ENCODE measurements at places on chromosomes 7 and 10.

DNA sequence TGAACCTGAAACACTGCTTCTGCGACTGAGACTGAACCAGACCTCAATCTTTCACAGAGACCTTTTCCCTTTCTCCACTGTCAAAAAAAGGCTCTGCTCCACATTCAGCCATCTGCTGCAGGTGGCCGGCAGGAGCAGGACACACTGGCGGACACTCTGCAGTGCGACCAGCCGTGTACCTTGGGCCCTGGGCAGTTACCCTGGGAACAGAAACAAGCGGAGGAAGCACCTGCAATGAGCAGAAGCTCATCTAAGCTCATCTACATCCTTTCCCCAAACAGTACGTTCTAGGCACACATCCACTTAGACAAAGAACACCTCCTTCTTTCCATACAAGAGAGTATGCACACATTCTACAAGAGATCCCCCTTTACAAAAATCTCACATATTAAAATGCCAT lies 22.8 kb downstream of the VOPP1 start:
- no peak overlapping the region for H3K27ac ChIP-seq
- DNase-seq: no peak
- H3K4me3 ChIP-seq: no peak overlapping the region
- no peaks in the 10 kb centered on the region for H3K36me3 ChIP-seq
- H3K27me3 ChIP-seq: no peaks in the 10 kb centered on the region

DNA sequence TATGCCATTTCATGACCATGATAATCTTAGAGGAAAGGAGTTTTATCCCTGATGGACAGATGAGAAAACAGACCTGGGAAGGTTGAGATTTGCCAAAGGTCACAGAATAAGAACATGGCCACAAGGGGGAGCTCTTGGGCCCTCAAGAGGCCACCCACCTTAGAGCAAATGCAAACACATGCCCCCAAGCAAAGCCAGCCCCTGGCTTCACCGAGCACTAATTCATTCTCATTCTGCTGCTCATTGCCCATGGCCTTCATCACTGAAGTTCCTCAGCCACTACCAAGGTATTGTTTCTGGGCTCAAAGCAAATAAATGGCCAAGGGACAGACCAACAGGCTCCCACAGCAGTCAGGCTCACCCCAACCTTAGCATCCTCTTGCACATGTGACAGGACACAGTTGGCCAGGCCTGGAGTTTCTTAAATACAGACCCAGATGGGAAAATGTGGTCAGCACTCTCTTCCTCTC lies 44.2 kb downstream of the PDLIM1 start:
- H3K27ac ChIP-seq: no peak overlapping the region
- H3K36me3 ChIP-seq: peaks cover 65% of the 10 kb centered on the region
- H3K27me3 ChIP-seq: no peaks in the 10 kb centered on the region

- DNase-seq: peak; percentile 54
- peaks cover 7% of the 10 kb centered on the region for H3K4me1 ChIP-seq
- no peaks in the 10 kb centered on the region for H3K36me3 ChIP-seq
- H3K27ac ChIP-seq: peak overlapping the region; percentile 64
These were observed 45.1 kb downstream of the DPY19L1 start for GRCh38 chr7:34991938-34992840.

GRCh38 chr10:22340329-22341189 lies 4.7 kb upstream of the SPAG6 start:
- peak overlapping the region; percentile 69 for H3K4me3 ChIP-seq
- H3K27me3 ChIP-seq: no peaks in the 10 kb centered on the region
- peak; percentile 90 for DNase-seq
- H3K4me1 ChIP-seq: peaks cover 14% of the 10 kb centered on the region

GRCh38 chr10:122637376-122637775 lies 62.3 kb downstream of the C10orf120 start:
- DNase-seq: no peak
- H3K4me1 ChIP-seq: no peaks in the 10 kb centered on the region
- H3K36me3 ChIP-seq: no peaks in the 10 kb centered on the region
- no peak overlapping the region for H3K4me3 ChIP-seq
- no peak overlapping the region for H3K27ac ChIP-seq

DNA sequence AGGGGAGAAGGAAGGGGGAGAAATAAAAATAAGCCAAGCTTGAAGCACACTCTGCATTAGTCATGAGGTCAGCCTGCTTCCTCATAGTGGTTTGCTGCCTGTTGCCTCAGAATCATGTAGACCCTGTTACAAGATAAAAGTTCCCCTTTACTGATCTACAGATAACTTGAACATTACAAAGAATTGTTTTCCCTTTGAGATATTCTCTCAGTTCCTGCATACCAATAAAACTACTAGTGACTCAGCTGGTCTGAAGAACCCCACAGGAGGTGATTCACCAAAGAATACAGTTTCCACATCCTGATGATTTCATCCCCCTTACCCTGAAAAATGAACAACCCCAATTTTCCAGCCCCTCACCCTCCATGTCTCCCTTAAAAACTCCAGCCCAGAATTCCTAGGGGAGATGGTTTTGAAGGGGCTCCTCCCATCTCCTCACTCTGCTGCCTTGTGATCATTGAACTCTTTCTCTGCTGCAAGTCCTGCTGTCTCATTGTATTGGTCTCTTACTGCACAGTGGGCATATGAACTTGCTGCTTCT lies 31.5 kb upstream of the NRP1 start:
- no peak overlapping the region for H3K27ac ChIP-seq
- H3K4me3 ChIP-seq: no peak overlapping the region
- no peaks in the 10 kb centered on the region for H3K27me3 ChIP-seq
- no peaks in the 10 kb centered on the region for H3K4me1 ChIP-seq
- no peak for DNase-seq

DNA sequence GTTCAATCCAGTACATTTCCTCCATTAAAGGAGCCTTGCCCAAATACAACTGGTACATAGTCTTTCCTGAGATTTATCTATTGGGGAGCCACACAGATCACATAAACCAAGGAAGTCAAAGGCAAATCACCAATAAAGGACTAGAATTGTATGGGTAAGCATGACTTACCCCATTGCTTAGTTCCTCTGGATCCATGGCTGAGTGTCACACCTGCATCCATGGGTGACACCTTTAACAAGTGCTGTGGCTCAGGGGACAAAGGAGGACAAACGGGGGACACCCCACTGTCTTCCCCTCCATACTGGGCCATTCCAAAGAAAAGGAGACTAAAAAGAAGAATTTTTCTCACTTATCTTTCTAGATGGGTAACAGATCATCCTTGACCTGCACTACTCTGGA lies 30.4 kb downstream of the ZNF92 start:
- peaks cover 12% of the 10 kb centered on the region for H3K36me3 ChIP-seq
- no peak overlapping the region for H3K27ac ChIP-seq
- no peaks in the 10 kb centered on the region for H3K27me3 ChIP-seq
- DNase-seq: no peak
- no peaks in the 10 kb centered on the region for H3K4me1 ChIP-seq

DNA sequence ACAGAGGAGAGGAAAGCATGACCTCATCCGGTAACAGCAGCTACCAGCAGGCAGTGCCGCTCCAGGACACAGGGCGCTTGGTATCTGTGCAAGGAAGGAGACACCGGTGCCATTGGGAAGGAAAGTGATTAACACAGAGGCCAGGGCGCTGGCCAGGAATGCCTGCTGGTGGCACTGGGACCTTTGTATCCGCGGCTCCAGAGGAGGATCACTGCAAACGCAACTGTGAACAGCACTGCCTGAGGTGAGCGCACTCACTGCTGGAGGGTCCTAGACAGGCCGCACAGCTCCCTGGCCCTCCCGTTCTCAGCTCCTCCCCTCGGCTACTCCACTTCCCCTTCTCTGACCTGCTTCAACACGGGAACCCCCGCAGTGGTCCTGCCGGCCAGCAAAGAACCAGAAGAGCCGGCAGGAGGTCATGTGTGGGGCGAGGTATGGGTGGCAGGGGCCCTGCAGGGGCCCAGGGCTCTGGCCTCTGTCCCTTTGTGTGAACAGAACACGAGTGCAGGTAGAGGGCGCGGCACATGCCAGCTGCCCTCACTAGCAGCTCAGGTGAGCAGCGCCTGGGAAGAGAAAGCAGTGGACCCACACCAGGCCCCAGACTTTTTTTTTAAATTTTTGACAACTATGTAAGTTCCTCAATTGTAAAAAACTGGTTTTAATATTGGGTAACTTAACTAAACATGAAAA lies 107.6 kb downstream of the VIPR2 start:
- peaks cover 78% of the 10 kb centered on the region for H3K27me3 ChIP-seq
- no peak overlapping the region for H3K4me3 ChIP-seq
- H3K27ac ChIP-seq: no peak overlapping the region
- no peak for DNase-seq
- H3K36me3 ChIP-seq: no peaks in the 10 kb centered on the region
- peaks cover 12% of the 10 kb centered on the region for H3K4me1 ChIP-seq

DNA sequence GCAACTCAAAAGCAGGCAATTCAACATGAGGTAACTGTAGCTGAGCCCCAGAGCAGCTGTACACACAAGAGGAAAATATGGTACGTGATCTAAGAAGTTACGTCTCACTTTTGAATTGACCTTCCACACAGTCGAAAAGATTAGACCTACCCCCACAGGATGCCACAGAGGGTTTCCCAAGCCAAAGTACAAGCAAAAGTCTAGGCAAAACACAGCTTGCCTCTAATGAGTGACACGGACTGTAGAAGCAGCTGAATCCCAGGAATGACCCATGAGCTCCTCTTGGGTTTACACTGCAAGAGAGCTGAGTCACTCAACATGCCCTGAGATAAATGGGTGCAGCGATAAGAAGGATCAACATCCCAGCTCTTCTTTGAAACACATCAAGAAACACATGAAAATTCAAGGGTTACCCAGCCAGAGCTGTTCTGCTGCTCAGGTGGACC lies 9.8 kb downstream of the CREB3L2 start:
- H3K27me3 ChIP-seq: no peaks in the 10 kb centered on the region
- H3K4me3 ChIP-seq: no peak overlapping the region
- H3K27ac ChIP-seq: peak overlapping the region; percentile 77
- H3K4me1 ChIP-seq: peaks cover 43% of the 10 kb centered on the region
- DNase-seq: peak; percentile 76

- H3K4me3 ChIP-seq: no peak overlapping the region
- no peaks in the 10 kb centered on the region for H3K4me1 ChIP-seq
- H3K27ac ChIP-seq: no peak overlapping the region
- no peaks in the 10 kb centered on the region for H3K36me3 ChIP-seq
- DNase-seq: no peak
These were observed 299.6 kb upstream of the SP4 start for GRCh38 chr7:21128062-21128817.

- no peak overlapping the region for H3K4me3 ChIP-seq
- no peak overlapping the region for H3K27ac ChIP-seq
- H3K36me3 ChIP-seq: no peaks in the 10 kb centered on the region
- no peaks in the 10 kb centered on the region for H3K27me3 ChIP-seq
These were observed 56.2 kb upstream of the MGMT start for GRCh38 chr10:129410688-129411392.

GRCh38 chr7:33979300-33979806 lies 74.0 kb downstream of the BMPER start:
- H3K4me1 ChIP-seq: no peaks in the 10 kb centered on the region
- H3K27me3 ChIP-seq: no peaks in the 10 kb centered on the region
- no peak for DNase-seq
- no peak overlapping the region for H3K27ac ChIP-seq
- H3K36me3 ChIP-seq: no peaks in the 10 kb centered on the region

GRCh38 chr7:155354371-155355048 lies 56.8 kb downstream of the INSIG1 start:
- DNase-seq: no peak
- peaks cover 6% of the 10 kb centered on the region for H3K4me1 ChIP-seq
- H3K4me3 ChIP-seq: no peak overlapping the region

DNA sequence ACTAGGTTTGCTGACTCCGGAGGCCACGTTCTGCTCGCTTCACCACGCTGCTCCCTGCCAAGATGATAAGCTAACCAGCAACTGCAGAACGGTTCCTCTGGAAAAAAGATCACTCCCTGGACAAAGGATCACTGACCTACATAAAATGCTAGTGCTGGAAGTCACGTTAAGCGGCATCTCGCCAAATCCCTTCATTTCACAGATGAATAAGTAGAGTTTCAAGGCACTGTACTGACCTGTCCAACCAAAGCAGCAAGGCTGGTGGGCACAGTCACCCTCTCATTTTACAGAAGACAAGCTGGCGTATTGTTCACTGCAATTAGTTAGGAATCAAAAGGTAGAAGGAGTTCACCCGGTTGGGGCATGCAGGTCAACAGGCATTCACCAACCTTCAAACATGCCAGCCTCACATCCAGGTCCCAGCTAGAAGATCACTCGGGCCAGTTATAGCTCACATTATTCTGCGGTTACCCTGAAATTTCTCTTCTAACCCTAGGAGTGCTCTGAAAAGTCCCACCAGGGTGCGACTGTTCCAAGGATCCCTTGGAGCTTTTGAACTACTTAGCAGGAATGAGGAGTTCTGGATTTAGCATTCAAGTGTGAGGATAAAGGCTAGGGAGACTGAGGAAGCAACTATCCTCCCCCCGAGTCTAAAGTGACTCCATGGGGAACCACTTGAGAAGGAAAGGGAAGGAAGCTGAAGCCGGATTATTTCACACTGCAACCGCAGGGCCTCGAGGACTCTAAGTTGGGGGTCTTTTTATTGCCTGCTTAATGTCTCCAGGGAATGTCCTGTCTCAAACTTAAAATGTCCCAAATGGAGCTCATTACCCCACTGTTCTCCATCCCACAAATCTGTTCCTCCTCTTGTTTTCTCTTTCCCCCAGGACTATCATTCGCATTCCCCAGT lies 32.8 kb downstream of the HIPK2 start:
- H3K4me1 ChIP-seq: no peaks in the 10 kb centered on the region
- DNase-seq: no peak
- H3K36me3 ChIP-seq: no peaks in the 10 kb centered on the region

DNA sequence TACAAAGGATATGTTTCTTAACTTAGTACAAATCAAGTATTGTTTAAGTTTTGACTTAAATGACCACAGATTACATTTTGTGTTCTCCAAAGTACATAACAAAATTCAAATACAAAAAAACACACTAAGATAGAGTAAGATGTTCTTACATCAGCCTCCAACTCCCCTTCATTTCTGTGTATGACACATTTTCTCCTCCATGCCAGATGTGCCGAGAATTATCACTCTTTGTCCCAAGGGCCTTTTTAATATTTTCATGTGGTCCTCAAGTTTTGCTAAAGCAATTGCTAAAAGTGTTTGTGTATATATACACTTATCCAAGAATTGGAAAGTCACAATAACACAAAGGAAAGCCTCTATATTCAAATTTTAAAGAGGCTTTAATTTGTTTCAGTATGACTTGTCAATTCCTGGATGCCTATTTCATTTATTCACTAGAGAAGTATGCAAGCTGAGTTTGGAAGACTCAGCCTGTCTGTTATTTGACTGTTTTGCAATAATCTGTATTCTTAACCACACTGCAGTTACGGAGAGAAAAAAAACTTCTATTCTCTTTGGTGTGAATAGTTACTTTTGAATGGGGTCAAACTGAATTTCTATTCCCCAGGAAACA lies 586.4 kb upstream of the SEMA3D start:
- no peak overlapping the region for H3K4me3 ChIP-seq
- no peak for DNase-seq
- no peaks in the 10 kb centered on the region for H3K4me1 ChIP-seq
- H3K36me3 ChIP-seq: no peaks in the 10 kb centered on the region

- no peak overlapping the region for H3K27ac ChIP-seq
- H3K4me1 ChIP-seq: no peaks in the 10 kb centered on the region
- H3K27me3 ChIP-seq: no peaks in the 10 kb centered on the region
- H3K36me3 ChIP-seq: no peaks in the 10 kb centered on the region
- no peak for DNase-seq
These were observed 295.0 kb downstream of the PARD3 start for GRCh38 chr10:34520084-34520483.

All from K562 (cell line).